ENCODE measurements at places on chromosomes 4 and X.

DNA sequence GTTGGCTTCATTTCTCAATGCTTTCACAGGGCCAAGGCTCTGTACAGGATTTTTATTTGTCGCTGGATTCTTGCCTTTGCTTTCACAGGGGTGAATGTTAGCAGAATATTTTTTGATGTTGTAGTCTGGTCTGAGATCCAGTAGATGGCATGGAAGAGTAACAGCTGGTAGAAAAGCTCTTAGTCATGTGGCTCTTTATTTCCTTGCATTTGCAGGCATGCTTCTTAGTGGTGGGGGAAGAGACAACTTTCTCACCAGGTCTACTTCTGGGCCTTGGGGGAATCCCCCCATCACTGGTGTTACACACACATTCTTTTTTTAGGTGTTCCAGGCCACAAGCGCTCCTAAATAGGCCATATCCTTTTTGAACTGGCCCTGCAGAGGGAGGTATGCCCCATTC lies 58.2 kb upstream of the DKK2 start:
- DNase-seq: no peak

DNA sequence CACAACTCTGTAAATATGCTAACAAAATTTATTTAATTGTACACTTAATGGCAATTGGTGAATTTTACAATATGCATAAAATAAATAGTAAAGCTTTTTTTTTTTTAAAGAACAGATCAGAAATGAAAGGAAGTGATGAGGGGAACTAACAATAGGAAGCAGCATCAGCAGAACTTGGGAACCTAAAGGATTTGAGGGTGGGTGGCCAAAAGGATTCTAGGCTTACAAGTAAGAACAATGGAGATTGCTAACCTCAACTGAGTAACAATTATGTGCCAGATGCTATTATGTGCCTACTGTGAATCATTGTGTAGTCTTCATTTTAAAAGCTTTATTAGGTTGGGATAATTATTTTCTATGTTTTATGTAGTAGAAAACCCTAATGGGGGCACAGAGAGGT lies 185.2 kb downstream of the LDB2 start:
- no peak for DNase-seq

DNA sequence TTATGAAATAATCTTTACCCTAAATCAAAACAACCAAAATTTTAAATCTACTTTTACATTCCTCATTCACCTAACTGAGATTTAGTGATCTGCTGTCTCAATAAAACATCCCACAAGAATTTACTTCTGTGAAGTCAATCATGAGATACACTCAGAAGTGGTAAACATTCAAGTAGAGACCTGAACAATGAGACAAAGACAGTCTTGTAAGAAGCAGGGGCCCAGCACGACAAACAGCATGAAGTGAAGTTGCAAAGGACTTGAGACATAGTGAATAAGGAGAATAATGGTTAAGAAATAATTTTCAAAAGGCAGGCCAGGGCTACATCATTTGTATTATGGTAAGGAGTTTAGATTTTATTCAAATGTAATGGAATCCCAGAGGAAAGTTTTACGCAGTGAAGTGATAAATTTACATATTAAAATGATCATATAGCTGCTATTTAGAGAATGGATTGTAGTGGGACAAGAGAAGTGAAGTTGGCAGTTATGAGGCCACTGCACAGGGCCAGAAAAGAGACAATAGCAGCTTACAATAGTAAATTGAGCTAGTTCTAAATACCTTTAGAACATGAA lies 101.9 kb downstream of the MAB21L2 start:
- no peak for DNase-seq

- no peak for DNase-seq
Measured at GRCh38 chrX:143581240-143581639, 54.7 kb downstream of the SLITRK4 start.

DNA sequence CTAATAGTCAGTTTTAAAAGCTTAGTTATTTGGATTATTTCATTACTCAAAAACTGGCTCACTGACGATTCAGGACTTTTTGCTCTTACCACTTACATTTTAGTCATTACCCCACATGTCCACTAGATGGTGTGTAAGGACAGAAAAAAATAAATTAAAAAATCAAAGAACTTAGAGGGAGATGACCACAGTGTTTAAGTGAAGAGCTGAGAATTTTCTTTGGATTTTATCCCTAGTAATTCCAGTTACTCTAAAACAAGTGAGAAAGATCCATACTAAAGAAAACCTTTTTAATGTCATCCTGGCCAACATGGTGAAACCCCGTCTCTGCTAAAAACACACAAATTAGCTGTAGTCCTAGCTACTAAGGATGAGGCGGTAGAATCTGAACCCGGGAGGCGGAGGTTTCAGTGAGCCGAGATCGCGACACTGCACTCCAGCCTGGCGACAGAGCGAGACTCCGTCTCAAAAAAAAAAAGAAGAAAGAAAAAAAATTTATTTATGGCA lies 26.4 kb upstream of the TMPRSS11B start:
- DNase-seq: no peak

- DNase-seq: no peak
Measured at GRCh38 chr4:152773953-152774352, 5.6 kb downstream of the TIGD4 start.

- DNase-seq: no peak
Measured at GRCh38 chr4:39568805-39569204, 41.6 kb upstream of the UGDH start.

GRCh38 chrX:134718966-134719317 lies 60.7 kb upstream of the PLAC1 start:
- DNase-seq: no peak

- no peak for DNase-seq
Measured at GRCh38 chr4:75633846-75634245, 3.5 kb upstream of the CDKL2 start.

- DNase-seq: no peak
Measured at GRCh38 chrX:133859860-133860259, 125.5 kb downstream of the GPC3 start.
